Cerebellar nuclear complex (tissue), 1 donor: ENCODE measurements at places on chromosomes 3 and 15.

DNA sequence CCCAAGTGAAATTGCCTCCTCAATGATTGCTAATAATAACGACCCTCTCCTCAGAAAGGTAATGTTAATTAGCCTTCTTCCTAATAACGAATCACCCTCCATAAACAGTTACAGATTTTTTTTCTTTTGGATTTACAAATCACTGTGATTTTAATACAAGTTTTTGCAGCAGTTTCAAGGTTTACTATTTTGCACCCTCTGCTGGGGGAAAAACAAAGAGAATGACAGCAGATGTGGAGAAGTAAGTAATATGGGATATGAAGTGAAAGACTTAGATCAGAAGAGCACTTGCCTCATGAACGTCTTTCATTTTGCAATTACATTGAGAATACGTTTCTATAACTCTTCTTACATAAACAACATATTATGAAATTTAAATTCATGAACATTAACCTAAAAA is 16.1 kb upstream of the CNTN3 start:
- DNase-seq = no peak

- no peak for DNase-seq
Measured at GRCh38 chr3:39126532-39127071, 19.1 kb downstream of the TTC21A start.

DNA sequence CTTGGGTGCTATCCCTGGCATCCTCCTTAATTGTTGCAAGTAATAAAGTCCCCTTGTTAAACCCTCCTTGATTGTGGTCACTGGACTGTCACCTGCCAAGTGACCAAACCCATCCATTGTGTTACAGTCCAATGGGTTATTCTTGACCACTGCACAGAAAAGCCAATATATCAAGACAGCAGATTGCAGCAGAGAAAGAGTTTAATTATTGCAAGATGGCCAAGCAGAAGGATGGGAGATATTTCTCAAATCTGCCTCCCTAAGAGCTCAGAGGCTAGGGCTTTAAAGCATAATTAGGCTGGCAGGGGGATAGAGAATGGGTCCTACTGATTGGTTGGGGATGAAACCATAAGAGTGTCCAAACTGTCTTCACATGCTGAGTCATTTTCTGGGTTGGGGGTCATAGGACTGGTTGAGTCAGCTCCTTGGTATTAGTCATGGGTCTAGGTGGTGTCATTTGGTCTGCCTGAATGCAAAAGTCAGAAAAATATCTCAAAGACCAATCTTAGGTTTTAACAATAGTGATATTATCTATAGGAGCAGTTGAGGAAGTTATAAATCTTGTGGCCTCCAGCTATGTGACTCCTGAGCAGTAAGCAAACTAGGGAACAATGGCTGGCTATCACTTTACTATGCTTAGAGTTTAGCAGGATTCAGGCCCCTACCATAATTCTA is 19.1 kb upstream of the XYLB start:
- no peak for DNase-seq

DNA sequence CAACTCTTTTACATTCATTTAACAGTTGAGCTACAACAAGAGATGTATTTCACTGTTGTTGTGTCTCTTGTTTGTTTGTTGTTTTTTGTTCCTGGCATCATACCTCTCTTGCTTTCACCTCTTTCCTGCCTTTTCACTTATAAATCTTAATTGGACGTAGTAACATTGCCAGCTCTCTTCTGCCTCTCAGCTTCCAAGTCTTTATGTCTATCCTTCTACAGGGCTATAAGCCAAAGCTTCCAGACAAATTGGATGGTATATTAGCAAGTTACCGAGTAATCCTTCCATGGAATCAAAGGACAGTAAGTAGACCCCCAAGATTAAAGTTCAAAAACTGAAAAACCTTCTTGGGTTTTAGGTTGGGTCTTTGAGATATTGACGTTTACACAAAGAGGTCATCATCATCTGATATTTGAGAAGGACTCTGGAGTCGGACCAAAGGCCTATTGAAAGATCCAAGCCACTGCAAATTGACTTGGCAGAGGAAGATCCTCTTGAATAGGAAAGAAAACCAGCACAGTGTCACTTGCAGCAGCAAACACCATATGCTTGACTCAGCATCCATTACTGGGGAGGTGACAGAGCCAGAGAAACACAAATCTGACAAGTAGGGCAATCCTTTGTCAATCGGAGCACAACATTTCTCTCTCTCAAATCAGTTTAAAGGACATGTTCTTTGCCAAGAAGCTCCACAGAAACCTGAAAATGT is 648.5 kb upstream of the NR2F2 start:
- DNase-seq = no peak
